ENCODE measurements at places on chromosomes 13 and 19.

GRCh38 chr13:107067381-107067780, 499.4 kb upstream of the ARGLU1 start:
- DNase-seq = no peak

GRCh38 chr13:59358014-59358413, 805.7 kb downstream of the DIAPH3 start:
- DNase-seq = no peak

DNA sequence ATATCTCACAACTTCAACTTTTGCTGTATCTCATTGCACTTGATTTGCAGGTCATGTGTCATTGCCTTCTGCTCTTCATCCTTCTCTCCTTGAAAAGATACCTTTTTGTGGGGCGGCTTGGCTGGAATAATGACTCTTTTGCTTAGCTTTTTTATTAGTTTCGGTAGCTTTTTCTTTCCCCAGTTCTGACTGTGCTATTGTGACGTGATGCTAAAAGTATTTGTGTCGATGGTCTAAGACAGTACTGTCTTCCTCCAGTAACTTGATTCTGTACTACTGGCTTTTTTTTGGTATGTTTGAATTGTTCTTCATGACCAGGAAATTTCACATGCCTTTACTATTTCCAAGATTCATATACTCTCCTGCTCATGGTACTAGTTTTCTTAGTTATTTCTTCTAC, 63.1 kb downstream of the SLITRK1 start:
- no peak for DNase-seq

DNA sequence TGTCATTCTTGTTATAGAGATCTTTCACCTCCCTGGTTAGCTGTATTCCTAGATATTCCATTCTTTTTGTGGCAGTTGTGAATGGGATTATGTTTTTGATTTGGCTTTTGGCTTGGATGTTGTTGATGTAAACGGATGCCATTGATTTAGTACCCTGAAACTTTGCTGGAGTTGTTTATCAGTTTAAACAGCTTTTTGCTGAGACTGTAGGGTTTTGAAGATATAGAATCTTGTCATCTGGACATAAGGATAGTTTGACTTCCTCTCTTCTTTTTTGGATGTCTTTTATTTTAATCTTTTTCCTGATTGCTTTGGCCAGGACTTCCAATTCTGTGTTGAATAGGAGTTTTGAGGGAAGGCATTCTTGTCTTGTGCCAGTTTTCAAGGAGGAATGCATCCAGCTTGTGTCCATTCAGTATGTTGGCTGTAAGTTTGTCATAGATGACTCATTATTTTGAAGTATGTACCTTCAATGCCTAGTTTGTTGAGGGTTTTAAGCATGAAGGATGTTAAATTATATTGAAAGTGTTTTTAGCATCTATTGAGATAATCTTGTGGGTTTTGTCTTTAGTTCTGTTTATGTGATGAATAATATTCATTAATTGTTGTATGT, 16.8 kb downstream of the ZNF431 start:
- peak; percentile 16 for DNase-seq

Data from NCI-H226 (cell line).